ENCODE measurements at places on chromosomes 11 and 22.

GRCh38 chr22:39900306-39901227 lies at the start of gene GRAP2:
Gene GRAP2, plus strand, starts transcription at chr22:39901084. Its CDS starts 46,023 bp downstream, at chr22:39947107.
- DNase-seq, result no peak

DNA sequence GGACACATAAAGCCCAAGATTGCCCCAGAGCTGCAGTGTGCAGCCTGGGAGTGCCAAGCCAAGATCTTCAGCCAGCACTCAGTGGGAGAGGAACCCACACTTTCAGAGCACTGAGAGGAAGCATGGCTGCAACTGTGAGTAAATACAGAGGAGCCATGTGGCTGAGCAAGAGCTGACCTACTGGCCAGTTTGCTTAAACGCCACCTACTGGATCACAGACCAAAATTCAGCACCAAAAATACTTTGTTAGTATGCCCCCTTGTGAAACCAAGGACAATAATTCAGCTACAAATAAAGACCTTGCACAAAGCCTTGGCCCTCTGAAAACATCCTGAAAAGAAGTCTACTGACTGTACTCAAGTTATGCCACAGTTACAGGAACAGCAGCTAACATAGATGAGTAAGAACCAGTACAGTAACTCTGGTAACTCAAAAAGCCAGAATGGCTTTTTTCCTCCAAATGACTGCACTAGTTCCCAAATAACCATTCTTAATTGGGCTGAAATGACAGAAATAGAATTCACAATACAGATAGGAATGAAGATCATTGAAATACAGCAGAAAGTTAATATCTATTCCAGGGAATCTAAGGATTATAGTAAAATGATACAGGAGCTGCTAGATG lies 10.1 kb upstream of the OR4A15 start:
- DNase-seq, result no peak

- DNase-seq, result peak; percentile 6
Measured at GRCh38 chr11:131668500-131669400, 298.3 kb downstream of the NTM start.

DNA sequence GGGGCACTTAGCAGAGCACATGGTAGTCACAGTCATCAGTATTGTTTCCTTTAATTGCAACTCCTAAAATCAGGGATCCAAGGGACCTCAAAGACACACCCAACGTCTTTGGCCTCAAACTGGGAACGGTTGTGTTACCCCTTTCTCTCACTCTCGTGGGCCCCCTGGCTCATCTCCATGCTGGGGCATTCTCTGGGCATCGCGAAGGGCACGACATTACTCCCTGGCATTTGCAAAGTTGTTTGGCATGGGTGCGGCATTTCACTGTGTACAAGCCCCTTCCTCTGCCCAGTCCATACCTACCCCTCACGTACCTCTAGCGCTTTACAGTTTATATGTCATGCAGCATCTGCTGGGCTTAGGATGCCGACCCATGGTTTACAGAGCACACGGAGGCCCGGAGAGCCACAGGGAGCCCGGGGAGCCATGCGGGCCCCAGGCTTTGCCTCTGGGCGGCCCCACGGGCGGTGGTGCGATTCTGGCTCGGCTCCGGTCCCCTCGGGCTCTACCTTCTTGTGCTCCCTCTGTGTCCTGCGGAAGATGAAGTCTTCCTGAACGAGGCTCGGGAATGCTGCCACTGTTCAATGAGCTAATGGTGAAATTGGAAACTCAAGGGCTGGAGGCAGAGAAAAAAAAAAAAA lies 21.9 kb upstream of the CACNG2 start:
- no peak for DNase-seq

DNA sequence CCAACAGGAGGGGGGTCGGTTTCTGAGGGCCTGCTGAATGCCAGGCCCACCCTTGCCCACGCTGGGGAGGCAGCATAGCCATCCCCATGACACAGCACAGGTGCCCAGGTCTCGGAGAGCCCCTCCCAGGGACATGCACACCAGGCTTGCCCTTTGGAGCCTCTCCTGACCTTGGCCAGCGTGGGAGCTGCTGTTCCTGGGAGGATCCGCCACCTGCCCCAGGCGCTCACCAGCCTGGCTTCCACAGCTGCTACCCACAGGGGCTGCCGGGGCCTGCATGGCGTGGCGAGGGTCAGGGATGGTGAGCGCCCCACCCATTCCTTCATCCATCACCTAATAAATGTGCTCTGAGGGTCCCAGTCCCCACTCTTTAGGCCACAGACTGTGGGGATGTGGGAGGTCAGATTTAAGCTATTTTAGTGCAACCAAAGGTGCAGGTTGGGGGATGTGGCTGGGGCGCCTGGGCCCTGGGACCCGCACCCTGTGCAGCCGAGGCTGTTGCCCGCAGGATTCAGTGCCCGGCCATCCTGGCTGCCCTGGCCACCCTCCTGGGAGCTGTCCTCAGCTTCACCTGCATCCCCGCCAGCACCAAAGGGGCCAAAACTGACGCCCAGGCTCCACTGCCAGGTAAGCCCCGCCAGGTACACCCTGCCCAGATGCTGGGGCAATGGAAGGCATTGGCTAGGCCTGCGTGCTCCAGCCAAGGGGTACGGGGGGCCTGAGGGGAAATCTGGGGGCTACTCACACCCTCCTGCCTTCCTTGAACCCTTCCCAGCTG lies 12.9 kb downstream of the PHLDA2 start:
- DNase-seq, result no peak

DNA sequence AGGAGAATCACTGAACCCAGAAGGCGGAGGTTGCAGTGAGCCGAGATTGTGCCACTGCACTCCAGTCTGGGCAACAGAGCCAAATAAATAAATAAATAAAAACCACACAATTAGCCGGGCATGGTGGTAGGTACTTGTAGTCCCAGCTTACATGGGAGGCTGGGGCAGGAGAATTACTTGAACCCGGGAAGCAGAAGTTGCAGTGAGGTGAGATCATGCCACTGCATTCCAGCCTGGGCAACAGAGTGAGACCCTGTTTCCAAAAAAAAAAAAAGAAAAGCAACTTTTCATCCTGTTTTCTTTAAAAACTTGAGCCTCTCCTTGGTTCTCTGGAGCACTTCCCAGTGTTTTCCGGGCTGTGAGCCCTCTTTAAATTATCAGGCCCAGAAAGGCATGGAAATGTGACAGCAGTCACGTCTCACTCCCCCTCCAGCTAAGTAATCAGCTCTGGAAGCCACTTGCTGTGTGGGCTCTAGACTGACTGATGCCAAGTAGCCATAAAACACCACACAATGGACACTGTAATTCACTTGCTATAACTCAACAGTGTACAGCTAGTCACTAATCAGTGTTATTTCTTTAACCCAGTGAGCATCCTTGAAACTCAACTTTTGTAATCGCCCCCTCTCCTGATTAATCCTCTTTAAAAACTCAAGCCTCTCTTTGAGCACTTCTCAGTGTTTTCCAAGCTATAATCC lies 13.0 kb upstream of the MCHR1 start:
- no peak for DNase-seq

- no peak for DNase-seq
Measured at GRCh38 chr11:57873196-57873911, 111.8 kb downstream of the CTNND1 start.

GRCh38 chr11:32343325-32344008 lies 91.9 kb downstream of the WT1 start:
- no peak for DNase-seq

GRCh38 chr11:72229925-72230763 lies 5.6 kb downstream of the INPPL1 start:
- DNase-seq, result no peak

GRCh38 chr11:5293028-5293427 lies 8.7 kb downstream of the OR51B4 start:
- DNase-seq, result no peak

- no peak for DNase-seq
Measured at GRCh38 chr11:76602431-76602861, 68.1 kb downstream of the LRRC32 start.

- DNase-seq, result no peak
Measured at GRCh38 chr22:45768490-45768889, 96.9 kb downstream of the ATXN10 start.

- DNase-seq, result no peak
Measured at GRCh38 chr11:44596525-44597276, 31.2 kb downstream of the CD82 start.

- no peak for DNase-seq
Measured at GRCh38 chr11:93493252-93493897, 49.8 kb downstream of the SMCO4 start.

DNA sequence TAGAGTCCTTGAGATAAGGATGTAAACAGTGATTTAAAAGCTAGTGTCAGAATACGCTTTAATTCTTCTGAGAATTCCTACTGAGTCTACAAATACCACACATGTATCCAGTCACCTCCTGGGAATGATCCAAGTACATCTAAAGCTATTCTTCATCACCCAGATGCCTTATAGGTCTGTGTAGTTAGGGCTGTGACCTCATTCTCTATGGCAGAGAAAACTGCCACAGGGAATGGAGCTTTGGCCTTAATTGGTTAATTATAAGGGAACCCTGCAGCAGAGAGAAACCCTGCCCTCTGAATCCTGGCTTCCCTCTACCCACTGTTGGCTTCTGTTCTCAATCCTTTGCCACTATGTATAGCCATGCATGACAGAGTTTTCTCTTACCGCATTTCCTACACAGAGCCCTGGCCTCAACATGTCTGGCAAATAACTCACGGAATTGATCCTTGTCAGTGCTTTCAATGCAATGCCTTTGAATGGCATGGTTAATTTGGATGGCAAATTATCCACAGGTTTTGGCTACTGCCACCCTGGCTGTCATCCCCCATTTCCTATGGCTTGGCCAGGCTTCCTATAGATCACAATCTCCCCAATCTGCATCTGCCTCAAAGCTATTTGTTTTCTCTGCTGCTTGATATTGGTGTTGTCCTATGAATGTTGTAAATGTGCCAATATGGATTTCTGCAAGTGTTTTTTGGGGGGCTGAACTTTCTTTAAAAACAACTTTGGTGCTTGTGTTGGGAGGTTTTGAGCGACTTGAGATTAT lies 2.9 kb downstream of the DIXDC1 start:
- DNase-seq, result no peak

DNA sequence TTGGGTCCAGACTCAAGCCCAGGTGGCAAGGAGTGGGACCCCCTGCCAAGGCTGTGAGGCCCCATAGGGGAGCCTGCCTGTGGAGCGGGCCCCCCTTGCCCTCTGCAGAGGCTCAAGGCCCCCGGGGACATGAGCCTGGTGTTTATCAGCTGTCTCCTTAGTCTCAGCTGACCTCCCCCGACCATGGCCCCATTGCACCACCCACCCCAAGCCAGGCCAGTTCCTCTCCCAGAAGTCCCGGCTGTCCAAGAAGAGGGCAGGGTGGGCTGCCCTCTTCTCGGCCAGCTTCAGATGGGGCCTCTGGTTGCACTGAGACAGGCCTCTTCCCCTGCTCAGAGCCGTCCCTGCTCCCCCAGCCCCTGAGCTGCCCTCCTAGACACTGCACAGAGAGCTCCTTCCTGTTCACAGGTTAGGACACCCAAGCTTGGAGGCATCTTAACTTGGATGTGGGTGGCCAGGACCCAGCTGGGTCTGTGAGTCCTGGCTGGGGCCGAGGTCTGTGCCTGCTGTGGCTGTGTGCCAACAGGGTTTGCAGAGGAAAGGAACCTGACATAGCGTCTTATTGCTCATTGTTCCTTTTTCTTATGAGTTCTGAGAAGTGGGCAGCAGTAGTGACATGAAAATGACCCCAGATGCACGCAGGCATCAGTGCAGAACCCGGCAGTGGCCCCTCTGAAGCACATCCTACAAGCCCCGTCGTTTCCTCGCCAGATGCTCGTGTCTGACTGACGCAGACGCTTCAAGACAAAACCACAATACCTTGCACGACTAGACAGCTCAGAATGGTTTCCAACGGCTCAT lies 5.4 kb downstream of the TRABD start:
- no peak for DNase-seq

GRCh38 chr11:75827562-75827961 lies 12.6 kb downstream of the UVRAG start:
- no peak for DNase-seq

GRCh38 chr11:34190192-34191139 lies 85.0 kb downstream of the NAT10 start:
- DNase-seq, result no peak

GRCh38 chr22:47446331-47446730 lies 683.9 kb downstream of the TBC1D22A start:
- DNase-seq, result no peak

GRCh38 chr11:73469401-73469800 lies 93.2 kb downstream of the RELT start:
- no peak for DNase-seq

DNA sequence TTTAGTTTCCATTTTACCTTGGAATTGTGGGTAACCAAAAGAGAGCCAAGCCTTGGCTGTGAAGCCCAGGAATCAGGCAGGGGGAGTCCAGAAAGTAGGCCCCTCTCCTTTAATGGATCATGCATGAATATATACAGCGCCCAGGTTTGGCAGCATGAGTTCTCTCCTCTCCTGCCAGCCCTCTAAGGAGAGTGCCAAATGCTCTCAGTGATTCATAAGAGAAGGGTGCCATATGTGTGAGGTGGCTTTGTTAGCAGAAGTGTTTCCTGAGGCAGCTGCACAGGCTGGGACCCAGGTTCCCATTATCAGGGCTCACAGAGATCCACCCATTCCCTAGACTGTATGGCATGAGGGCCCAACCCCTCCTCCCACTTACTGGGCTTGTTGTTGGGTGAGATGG lies 52.3 kb upstream of the SCUBE2 start:
- DNase-seq, result no peak
